NCI-H1048 (cell line): ENCODE measurements at places on chromosomes 7 and 10.

GRCh38 chr10:82692458-82692857 is 817.5 kb downstream of the NRG3 start:
- no peak for DNase-seq

DNA sequence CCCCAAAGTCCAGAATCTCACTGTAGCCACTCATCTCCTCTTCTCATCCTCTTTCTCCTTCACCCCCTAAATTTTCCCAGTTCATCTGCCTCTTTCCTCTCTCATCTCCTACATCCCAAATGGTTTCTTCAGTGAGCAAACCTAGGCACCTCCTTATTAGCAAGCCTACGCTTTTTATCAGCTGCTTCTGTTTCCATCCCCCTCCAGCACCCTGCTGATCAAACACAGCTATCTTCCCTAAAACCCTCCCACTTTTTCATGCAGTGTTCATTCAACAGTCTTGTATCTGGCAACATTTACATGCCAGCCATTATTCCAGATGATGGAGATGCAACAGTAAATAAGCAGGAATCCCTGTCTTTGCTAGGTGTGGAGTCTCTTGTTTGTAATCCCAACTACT is 3.3 kb upstream of the ABRAXAS2 start:
- no peak for DNase-seq

DNA sequence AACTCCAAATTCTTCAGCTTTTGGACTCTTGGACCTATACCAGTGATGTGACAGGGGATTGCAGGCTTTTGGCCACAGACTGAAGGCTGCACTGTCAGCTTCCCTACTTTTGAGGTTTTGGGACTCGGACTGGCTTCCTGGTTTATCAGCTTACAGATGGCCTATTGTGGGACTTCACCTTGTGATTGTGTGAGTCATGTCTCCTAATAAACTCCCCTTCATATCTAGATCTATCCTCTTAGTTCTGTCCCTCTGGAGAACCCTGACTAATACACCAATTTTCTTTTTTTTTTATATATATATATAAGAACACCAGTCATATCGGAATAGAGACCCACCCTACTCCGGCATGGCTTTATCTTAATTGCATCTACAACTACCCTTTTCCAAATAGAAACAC is 166.8 kb downstream of the ETV1 start:
- no peak for DNase-seq

DNA sequence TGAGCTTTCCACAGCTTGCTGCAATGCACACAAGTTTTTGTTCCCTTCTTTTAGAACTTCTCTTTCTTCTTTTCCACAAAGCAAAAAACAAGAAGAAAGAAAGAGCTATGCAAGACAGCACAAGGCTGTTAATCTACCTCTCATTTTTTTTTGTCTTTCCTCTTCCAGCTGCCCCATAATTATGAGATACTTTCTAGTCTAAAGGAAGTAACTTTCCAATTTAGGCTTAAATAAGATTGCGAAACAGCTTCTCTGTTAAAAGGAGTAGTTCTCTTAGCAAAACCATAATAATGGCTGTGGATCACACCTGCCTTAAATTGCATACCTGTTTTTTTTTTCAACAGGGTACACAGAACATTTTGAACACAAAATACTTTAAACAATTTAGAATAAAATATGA is 56.0 kb downstream of the NDUFB2 start:
- DNase-seq, result no peak

DNA sequence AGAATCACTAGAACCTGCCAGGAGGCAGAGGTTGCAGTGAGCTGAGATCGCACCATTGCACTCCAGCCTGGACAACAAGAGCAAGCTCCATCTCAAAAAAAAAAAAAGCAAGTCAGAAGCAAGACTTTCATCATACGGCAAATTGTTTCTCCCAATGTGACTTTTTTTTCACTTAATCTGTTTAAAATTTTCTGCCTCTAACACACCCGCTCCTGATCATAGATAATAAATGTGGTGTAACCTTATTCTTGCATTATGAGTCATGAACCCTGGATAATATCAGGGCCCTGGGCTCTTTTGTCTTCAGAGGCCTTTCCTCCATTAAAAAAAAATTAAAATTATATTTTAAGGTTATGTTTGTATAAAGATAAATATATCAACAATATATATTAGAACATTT is 111.4 kb upstream of the JCAD start:
- no peak for DNase-seq

- no peak for DNase-seq
Observed at GRCh38 chr10:98138031-98138430, 3.6 kb downstream of the R3HCC1L start.

DNA sequence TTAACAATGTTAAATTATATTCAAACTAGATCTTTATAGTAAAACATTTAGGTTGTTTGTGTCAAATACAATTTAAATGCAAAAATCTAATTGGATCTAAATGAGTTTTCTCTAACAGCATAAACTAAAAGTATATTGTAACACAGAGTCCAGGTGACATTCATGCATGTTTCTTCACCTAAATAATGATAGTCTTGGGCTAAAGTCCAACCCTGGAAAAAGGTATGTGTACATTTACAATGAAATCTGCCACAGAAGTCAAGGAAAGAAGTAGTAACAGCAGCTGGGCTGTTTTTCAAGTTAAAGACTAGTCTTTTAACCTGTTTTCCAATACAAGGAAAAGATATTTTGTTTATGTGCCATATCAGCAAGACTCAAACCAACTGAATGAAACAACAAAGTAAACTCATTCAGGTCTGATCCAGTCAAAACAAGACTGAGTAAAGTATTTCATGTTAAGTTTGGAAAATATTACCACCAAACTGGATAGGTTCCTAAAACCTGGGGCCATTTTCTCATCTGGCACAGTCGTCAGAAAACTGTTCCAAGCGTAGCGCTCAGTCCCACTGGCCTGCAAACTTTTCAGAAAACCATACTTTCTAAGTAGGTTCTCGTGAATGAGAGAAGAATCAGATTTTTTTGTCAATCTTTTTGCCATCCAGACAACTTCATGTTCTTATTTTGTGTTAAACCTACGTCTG is 349.2 kb downstream of the HGF start:
- DNase-seq, result no peak

DNA sequence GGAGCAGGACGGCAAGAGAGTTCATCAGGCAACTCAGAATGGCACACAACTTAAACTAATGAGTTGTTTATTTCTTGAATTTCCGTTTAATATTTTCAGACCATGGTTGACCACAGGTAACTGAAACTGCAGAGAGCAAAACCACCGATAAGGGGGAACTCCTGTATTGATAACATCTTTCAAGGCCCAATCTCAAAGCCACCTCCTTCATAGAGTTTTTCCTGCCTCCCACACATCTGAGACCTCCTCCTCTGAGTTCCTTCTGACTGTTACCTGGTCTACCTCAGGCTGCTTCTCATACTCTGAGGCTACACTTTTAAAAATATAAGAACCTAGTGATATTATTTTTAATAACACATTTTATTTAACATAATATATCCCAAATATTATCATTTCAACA is 341.5 kb upstream of the NPVF start:
- no peak for DNase-seq

GRCh38 chr10:98418665-98419468 is 3.9 kb upstream of the PYROXD2 start:
- no peak for DNase-seq

- DNase-seq, result no peak
Observed at GRCh38 chr7:97018791-97019531, 5.7 kb downstream of the DLX5 start.

DNA sequence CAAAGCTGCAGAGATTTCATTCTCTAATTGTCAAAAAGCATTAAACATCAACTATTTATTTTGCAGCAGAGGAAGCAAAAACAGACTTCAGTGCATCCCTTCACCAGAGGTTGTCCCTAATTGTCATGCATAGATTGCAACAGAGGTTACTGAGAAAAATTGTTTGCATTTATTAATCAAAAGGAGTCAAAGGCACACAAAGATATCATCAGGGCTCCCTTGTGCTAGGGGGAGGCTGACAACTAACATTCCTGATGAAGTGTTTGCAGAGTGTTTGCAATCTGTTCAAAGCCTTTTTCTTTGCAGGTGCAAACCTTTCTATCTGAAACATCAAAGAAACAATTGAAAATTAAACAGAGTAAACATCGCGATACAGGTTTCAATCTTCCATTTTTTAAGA is 227.5 kb downstream of the TEX36 start:
- no peak for DNase-seq
